ENCODE measurements at places on chromosomes 13 and 19. TPM values are rescaled to one million over a fixed set of nuclear protein-coding genes. Genes with fewer than 3 reads are reported as not detected.

The TMEM238 gene
- 0.08 TPM for polyA plus RNA-seq

The ADAMTSL5 gene
- 6.3 TPM for polyA plus RNA-seq

The LRRC63 gene
- polyA plus RNA-seq, result 0.03 TPM

The TPTE2 gene
- not detected for polyA plus RNA-seq

The VSTM2B gene
- not detected for polyA plus RNA-seq

The TYROBP gene
- polyA plus RNA-seq, result not detected

The C19orf33 gene
- not detected for polyA plus RNA-seq

The ADGRE2 gene
- 0.02 TPM for polyA plus RNA-seq

The SIGLEC12 gene
- not detected for polyA plus RNA-seq

The KLF16 gene
- polyA plus RNA-seq, result 11.3 TPM

The ZNF222 gene
- polyA plus RNA-seq, result 6.7 TPM

The FAAP24 gene
- polyA plus RNA-seq, result 3.9 TPM

Measured in SK-N-SH (cell line).